ENCODE measurements at places on chromosomes 6 and 20.

DNA sequence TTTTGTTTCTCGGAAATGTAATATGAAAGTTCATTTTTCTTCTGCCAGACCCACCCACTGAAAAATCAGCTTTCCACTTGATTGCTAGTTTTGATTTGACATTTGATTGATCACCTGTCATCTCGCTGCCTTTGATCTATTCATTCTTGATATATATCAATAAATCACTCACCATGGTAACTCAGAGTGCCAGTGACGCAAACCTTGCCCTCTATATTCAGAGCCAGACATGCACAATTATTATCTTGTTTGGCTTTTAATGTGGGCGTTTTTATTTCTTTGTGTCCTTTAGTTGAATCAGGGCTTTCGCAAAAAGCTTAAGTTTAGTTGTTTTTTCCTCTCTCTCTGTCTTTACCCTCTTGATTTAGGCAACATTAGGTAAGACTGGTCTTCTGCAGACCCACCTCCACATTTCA lies 2.0 kb downstream of the TSHZ2 start:
- no peak for DNase-seq

GRCh38 chr20:3358676-3359340 lies 48.7 kb downstream of the DNAAF9 start:
- no peak for DNase-seq

- no peak for DNase-seq
These were observed 294.7 kb downstream of the KHDC1L start for GRCh38 chr6:72930556-72931132.

GRCh38 chr6:12313992-12314589 lies 23.9 kb downstream of the EDN1 start:
- no peak for DNase-seq

- DNase-seq = no peak
These were observed 48.6 kb downstream of the UQCC1 start for GRCh38 chr20:35363190-35363589.

DNA sequence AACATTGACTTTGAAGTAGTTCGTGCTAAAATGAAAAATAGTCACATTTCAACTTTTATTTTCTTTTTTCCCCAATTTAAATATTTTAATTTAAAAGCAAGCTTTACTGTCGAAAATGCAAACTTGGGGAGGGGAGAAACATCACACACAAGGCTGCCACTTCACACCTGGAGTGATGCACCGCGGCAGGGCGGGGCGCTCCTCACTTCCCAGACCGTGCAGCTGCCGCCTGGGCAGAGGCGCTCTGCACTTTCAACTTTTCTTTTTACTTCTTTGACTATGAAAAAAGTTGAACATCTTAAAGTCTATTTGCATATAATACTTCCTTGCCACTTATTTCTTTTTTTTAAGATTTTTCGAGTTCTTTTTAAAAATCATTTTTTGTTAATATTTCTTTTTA lies 993.3 kb upstream of the GJE1 start:
- DNase-seq = no peak

DNA sequence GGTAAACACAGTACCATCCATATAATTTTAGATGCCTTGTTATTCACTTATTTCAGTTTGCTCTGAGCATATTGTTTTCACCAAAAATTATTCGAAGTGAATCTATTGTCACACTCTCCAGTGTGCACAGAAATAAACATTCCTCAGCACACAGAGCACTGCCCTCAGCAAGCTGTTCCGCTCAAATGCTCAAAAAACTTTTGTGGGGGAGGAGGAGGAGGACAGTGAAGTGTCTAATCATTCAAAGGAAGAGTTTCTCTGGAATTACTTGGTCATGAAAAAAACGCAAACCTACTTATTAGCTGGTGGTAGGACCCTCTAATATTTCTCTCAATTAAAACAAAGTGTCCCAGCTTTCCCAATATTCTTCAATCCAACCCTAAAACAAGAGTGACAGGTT lies 88.3 kb downstream of the DTNBP1 start:
- peak; percentile 65 for DNase-seq

DNA sequence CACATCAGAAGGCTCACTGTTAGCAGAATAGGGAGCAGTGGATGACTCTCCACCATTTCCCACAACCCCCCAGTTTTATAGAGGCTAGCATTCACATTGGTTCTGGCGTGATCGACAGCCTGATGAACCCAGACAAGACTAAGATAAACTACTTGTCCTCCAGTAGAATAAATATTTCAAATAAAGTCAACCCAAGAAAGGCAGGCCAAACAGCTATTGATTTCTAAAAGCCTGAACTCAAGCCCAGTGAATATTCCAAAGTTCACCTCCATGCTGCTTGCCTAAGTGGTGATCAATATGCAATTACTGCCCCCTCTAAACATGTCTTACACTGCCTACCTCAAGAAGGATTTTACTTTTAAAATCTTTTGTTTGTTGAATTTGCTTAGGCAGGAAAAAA lies 104.5 kb downstream of the CTNNBL1 start:
- no peak for DNase-seq

- DNase-seq = no peak
These were observed 5.8 kb downstream of the OLIG3 start for GRCh38 chr6:137488150-137489045.

- DNase-seq = no peak
These were observed 97.6 kb upstream of the CST7 start for GRCh38 chr20:24851346-24852019.

DNA sequence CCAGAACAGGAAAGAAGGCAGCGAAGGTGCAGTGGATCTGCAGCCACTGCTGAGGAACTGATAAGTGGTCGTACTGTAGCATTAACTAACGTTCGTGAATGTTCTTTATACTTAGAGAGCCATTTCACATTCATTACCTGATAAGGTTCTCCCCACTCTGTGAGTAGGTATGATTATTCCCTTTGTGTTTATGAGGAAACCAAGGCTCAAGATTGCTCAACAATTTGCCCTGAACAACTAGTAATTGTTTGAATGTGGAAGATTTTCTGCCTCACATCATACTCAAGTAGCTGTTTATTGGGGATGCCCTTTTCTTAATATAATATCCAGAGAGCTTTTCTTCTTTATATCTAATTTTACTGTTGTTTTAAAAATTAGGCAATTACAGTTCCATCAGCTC lies 24.9 kb upstream of the ELOVL5 start:
- no peak for DNase-seq

GRCh38 chr6:20722455-20722854 lies 188.2 kb downstream of the CDKAL1 start:
- DNase-seq = no peak

- DNase-seq = no peak
These were observed 10.7 kb upstream of the TP53INP2 start for GRCh38 chr20:34693414-34693813.

DNA sequence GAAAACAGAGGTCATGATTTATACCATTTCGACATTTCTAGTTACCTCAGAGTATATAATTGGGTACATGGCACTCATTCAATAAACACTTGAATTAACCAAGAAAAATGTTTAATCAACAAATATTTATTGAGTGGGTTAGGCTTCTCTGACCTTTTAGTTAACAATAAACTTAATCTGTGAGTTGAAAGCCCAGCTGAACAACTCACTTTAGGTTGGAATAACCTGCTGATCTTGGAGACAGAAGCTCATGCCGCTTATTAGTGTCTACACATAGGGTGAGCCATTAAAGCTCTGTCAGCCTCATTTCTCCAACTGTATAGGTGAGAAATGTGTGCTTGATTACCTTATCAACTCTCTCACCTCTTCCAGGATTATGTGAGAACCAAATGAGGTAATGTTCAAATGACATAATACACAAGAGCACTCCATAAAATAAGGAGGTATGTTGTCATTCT lies 98.2 kb upstream of the DTNBP1 start:
- no peak for DNase-seq

DNA sequence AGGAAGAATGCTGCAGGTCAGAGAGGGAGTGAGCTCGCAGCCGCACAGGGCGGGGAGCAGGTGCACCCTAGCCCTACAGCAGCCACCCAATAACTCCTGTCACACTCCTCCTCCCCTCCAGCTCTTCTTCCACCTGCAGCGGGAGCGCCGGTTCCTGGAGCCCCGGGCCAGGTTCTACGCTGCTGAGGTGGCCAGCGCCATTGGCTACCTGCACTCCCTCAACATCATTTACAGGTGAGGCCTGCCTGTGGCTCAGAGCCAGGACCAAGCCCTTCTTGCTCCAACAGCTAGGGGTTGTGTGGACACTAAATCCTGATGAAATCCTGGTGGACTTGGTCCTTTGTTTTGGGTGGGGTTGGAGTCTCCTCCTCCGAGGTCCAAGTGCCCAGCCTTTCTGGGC lies 11.7 kb downstream of the SGK2 start:
- DNase-seq = no peak

DNA sequence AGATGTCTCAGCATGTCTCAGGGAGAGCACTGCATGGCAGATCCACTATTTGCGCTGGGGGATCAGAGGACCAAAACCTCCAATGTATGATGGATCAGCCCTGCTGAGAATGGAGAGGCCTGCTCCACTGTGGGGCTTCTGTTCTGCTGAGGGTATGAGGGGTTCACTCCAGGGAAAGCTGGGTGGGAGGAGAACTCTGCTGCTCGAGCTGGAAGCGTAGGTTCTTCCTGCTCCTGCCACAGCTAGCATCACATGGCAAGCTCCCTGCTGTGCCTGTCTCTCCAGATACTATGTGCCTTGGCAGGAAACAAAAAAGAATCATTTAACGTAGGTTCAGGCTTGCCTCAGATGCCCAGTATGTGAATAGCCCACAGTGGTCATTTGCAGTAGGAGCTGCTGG lies 105.8 kb downstream of the EPM2A start:
- no peak for DNase-seq

GRCh38 chr6:111406200-111406721 lies 76.8 kb downstream of the REV3L start:
- no peak for DNase-seq

GRCh38 chr6:43242908-43243663 lies at the start of gene TTBK1:
TTBK1 (plus strand) TSS chr6:43243481; CDS start chr6:43246661, 3,180 bp downstream.
- no peak for DNase-seq

- no peak for DNase-seq
These were observed 77.8 kb downstream of the VIP start for GRCh38 chr6:152828431-152828830.

DNA sequence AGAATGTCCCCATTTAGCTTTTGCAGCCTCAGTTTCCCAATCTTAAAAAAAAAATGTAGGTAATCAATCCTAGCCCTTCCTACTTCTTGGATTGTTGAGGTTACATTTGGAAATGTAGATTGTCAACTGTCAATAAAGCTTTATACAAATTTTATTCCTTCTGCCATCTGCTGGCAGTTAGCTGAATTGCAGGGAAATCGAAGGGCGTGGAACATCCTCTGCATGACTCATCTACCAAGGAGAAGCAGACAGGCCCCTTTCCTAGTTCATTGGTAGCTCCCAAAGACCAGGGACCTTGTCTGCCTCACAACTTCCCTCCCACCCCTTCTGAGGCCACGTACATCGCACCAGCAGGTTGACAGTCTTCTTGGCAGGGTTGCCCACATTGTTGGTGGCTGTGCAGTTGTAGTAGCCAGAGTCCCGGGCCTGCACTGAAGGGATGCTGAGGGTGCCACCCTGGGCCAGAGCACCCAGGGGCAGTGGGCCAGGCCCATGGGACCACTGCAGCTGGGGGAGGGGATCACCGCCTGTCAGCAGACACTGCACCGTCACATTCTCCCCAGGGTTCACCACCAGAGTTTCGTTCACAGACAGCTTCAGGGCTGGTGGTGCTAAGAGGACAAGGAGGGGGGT lies 43.6 kb downstream of the MDGA1 start:
- DNase-seq = no peak

DNA sequence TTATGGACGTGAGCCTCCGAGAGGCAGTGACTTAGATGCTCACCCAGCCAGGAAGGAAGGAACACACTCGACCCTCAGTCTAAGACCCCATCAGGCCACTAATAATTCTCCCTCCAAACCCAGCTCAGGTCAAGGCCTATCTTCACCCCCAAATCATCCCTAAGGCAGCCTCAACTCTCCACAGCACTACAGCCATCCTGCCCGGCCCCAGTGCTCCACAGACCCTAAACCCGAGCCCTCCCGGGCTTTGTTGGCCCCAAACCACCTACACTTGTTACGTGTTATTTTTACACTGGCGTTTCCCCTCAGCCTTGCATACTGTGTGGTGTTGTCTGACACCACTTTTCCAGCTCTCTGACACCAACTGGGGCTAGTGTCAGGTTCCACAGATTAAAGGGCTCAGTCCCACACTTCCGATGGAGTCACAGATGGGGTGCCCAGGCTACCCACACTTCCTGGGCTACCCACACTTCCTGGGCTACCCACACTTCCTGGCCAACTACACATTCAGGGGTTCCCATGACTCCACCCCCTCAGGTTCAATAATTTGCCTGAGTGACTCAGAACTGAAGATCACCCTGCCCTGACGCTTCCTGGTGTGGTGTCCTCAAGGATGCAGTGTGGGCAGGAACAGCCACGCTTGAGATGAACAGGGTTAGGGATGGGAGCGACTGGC lies 25.3 kb downstream of the RBCK1 start:
- no peak for DNase-seq

GRCh38 chr6:34095741-34096140 lies 50.1 kb downstream of the GRM4 start:
- no peak for DNase-seq

GRCh38 chr6:14277405-14277930 lies 159.9 kb downstream of the CD83 start:
- DNase-seq = no peak

DNA sequence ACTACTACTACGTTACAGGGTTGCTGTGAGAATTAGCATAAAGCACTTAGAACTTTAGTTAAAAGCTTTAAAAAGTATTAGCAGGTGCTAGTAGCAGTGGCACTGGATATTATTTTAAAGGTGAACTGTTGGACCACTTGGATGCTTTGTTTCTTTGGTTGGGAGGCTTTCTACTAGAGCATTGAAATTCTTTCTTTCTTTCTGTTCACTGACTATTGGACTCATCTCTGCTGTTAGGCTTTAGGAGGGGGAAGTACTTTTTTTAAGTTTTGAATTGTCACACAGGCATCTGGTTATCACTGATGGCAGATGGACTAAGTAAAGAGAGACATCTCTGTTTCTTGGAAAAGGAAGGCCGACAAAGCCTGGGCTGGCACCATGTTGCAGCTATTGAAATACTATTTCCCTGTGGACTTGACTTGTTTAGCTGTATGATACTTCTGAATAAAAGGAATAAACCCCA lies 4.8 kb downstream of the TBPL1 start:
- no peak for DNase-seq

DNA sequence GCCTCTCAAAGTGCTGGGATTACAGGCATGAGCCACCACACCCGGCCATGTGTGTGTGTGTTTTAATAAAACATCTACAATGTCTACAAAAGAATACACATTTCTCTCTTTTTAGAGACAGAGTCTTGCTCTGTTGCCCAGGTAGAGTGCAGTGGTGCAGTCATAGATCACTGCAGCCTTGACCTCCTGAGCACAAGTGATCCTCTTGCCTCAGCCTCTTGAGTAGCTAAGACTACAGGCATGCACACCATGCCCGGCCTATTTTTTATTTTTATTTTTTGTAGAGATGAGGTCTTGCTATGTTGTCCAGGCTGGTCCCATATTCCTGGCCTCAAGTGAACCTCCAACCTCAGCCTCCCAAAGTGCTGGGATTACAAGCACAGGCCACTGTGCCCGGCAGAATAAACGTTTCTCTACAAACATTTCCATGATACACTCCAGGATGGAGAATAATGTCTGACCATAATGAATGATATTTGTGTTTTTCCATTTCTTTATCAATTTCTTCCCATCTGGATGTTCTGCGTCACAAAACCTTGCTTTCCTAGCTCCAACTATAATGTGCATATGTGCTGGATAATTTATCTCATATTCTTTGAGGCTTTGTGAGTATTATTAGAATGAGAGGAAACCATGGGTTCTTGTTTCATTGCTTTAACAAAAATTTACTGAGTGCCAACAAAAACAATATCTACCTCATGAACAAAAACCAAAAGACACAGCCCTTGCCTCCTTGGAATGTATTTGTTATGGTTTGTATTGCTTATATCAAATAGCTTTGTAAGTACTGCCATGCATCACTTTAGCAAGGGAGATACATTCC lies 28.6 kb upstream of the CCN2 start:
- DNase-seq = no peak

Data from left kidney (tissue), 8 donors.